ENCODE measurements at places on chromosomes 7 and 10.

DNA sequence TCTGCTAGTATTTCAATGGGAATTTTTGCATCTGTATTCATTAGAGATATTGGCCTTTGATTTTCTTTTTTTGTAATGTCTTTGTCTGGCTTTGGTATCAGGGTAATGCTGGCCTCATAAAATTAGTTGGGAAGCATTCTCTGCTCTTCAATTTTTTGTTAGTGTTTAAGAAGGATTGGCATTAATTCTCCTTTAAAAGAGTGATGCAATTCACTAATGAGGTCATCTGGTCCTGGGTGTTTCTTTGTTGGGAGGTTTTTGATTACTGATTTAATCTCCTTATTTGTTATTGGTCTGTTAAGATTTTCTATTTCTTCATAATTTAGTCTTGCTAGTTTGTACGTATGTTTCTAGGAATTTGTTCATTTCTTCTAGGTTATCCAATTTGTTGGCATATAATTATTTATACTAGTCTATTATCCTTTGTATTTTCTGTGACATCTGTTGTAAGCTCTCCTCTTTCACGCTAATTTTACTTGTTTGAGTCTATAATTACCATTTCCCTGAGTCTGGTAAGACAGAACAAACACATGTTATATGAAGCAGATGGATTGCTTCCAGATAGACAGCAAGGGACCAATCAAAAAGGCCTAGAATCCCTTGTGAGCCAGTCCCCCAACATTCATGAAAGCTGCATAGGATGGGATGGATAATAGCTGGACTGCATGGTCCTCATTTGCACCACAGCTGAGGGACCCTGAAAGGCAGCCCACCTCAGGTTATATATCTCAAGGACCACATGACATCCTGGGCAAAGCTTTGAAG is 54.4 kb downstream of the MTPAP start:
- no peak for DNase-seq

DNA sequence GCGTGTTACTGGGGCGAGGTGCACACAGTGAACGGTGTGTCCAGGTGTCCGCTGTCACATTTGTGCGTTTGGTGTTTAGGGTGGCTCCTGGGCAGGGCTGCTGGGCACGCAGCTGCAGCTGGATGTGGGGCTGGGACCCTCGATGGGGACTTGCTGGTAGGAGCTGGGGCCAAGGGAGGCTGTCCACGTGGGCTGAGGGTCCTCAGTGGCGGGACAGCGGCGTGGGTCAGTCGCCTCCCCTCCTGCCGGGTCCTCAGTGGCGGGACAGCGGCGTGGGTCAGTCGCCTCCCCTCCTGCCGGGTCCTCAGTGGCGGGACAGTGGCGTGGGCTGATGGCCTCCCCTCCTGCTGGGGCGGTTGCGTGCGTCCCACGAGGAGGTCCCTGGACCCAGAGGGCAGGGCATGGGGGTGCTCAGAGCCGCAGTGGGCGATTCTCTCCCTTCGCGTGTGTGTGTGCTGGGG is 68.5 kb downstream of the INPP5A start:
- DNase-seq: no peak

GRCh38 chr10:83995738-83996331 is 143.5 kb upstream of the GHITM start:
- no peak for DNase-seq

DNA sequence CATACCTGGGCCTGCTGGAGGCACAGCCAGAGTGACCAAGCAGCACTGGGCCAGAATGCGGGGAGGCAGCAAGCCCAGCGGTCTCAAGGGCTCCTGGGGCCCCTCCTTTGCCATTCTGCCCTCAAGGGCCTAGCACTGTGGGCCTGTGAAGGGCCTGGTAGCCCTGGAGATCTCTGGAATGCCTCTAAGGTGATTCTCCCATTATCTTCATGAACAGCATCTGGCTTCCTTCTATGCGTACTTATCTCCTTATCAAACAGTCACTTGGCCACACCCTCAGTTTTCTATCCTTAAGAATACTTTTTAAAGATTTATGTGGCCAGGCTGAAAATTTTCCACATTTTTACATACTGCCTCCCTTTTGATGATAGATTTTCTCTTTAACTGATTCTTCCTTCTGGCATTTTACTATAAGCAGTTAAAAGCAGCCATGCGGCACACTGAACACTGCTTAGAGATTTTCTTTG is 67.5 kb upstream of the CCNY start:
- DNase-seq: no peak

GRCh38 chr10:110268971-110269370 is 35.7 kb downstream of the SMNDC1 start:
- no peak for DNase-seq

GRCh38 chr7:78326189-78326588 is 527.6 kb downstream of the PHTF2 start:
- no peak for DNase-seq

DNA sequence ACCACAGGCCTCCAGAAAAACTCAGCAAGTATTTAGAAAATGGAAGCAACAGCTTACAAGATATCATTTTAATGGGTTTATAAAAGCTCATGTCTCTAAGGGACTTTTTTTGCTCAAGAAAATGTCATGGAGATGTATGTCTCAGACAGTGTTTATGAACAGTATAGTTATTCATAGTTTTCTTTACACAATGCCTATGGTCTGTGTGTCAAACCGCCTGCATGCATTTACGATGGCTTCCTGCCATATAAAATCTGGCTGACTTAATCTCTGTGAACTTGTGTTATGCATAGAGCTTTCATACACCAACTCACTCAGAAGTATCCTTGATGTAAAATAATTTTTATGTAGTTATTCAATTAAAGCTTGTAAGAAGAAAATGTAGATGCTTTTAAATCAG is 1314.2 kb upstream of the LRRTM3 start:
- no peak for DNase-seq

DNA sequence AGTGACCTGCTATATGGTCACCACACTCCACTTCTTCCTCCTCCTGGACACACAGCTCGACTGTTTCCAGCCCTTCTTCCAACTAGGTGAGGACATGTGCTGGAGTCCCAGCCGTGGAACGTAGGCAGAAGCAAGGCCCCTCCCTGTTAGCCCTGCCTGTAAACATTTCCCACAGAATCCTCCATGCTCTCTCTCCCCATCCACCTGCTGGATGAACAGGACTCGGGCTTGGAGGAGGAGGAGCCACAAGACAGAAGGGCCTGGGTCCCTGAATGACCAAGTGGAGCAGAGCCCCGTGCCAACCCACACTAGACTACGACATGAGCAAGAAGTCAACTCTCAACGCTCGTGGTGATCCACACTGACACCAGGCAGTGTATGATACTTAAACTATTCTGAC is 9.9 kb downstream of the CNPY1 start:
- DNase-seq: no peak

DNA sequence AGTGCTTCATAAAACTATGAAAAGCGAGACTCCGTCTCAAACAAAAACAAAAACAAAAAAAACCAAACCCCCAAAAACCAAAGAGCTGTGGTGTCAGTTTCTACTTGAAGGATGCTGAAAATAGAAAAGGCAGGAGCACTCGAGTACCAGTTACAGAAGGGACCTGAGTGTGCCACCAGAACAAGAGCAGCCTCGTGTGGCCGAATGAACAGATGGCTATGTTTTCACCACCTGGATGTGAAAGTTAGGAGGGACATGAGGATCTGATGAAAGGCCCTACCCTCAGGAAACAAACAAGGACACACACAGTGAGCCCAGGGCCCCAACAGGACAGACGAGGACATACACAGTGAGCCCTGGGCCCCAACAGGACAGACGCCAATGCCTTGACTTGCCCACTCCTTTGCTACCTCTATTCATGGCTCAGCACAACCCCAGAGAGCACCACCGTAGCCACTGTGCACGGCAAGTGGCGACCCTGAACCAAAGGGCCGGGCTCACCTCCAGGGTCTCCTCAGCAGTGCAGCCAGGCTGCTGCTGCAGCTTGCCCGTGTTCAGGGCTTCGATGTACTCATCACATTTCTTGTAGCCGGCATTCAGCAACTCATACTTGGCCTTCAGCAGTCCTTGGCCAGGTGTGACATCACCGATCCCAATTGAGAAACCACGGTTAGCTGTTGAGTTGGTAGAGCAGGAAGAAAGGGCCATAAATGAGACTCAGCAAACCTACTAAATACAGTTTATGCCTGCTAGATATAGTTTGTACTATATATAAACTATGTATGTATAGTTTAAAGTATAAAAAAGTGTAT is 24.9 kb downstream of the POLR3A start:
- DNase-seq: no peak

DNA sequence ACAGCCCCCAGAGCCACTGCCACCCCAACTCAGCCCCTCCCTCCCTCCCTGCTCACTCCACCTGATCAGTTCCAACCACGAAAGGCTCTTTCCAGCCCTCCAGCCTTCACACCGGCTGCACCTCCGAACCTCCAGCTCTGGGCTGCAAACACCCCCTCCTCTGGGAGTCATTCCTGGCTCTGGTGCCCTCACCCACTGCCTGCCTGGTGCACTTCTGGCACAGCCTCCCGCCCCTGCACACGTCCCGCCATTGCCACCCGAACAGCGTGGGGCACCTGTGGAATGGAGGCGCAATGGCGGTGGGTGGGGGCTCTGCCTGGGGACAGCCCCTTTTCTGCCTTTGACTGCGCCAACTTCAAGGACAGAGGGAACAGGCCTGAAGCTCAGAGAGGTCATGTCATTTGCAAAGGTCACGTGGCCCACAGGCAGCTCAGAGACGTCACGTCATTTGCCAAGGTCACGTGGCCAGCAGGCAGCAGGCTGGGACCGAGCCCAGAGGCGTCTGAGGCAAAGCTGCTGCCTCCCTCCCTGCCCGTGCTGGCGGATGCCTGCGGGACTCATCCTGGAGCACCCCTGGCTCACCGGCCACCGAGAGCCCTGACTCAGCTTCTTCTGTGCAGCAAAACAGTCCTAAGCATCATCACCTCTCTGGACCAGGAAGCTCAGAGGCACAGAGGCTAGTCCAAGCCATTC is 76.0 kb upstream of the DNAAF5 start:
- no peak for DNase-seq

DNA sequence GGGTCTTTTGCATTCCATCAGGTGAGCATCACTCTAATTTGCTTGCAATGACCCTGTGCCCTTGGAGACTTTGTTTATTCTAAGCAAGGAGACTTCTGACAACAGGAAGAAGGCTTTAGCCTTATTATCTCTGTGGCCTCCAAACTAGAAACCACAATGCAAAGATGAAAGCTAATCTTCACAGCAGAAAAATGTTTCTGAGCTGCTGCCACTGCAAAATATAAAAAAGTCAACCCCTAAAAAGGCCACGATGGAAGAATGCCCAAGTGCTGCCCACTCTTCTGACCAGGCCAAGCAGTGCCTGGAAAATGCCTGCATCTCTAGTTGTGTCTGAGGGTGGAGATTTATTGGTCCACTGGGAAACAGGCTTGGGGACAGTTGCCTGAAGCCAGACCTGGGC is 299.9 kb downstream of the C7orf25 start:
- DNase-seq: no peak

DNA sequence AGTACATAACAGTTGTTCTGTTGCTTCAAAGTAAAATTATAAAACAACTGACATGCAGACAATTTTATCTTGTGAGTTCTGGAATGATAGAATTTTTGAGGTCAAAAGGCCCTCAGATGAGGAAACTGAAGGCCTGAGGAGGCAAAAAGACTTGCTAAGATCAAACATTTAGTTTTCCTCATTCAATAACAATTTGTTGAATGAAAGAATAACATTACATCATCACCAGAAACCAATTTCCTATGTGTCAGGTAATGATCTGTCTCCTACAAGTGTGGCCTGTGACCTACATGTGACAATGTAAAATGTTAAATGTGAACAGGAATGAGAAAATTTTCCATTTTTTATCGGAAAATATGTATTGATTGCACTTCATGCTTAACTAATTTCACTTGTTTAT is 16.6 kb upstream of the ASB4 start:
- no peak for DNase-seq

DNA sequence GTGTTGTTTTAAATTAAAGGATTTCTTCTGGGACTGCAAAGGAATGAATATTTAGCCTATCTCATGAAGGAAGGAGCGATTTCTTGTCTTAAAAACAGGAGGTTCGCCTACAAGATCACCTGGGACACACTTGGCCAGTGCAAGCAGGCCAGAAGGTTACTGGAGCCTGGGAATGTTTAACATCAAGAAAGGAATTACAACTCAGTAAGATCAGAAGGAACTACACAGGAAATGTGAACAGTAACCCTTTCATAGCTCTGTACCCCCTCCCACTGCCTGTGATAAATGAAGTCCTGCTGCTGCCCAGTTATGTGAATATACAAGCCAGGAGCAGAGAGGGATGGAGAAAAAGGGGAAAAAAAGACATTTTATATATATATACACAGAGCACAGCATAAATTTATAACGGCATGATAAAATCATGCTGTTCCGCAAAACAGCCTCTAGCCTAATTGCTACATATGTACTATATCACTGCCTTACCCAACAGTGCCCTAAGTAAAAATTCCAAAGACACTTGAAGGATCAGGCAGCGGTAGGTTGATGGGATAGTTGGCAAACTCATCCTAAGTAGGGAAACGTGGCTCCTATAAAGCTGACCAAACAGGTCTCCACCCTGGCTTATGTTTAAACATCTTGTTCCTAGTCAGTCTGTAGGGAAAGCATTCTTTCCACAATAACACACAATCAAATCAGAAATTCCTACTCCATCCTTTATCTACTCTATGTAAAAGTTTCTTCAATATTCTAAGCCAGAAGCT is 63.8 kb downstream of the ZNF438 start:
- DNase-seq: no peak

- DNase-seq: no peak
Measured at GRCh38 chr10:106181501-106181900, 983.0 kb downstream of the SORCS1 start.

DNA sequence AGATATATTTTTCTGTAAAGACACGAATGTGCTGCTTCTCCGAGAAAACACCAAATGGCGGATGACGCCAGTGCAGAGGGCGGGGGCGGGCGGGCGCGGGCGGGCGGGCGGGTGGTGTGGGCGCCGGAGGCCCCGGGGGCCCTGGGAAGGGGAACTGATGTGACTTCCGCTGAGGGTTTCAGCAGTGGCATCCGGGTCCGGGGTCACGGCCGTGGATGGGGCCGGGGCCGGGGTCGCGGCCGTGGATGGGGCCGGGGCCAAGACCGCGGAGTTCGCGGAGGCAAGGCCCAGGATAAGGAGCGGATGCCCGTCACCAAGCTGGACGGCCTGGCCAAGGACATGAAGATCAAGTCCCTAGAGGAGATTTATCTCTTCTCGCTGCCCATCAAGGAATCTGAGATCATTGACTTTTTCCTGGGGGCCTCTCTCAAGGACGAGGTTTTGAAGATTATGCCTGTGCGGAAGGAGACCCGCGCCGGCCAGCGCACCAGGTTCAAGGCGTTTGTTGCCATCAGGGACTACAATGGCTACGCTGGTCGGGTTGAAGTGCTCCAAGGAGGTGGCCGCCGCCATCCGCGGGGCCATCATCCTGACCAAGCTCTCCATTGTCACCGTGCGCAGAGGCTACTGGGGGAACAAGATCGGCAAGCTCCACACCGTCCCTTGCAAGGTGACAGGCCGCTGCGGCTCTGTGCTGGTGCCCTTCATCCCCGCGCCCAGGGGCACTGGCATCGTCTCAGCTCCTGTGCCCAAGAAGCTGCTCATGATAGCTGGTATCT is 20.3 kb upstream of the IGF2BP3 start:
- DNase-seq: no peak

GRCh38 chr7:48305661-48306060 is 134.4 kb downstream of the ABCA13 start:
- no peak for DNase-seq

All from D341Med (cell line).